Foreskin keratinocyte (primary cell): ENCODE measurements at places on chromosomes 11 and 22.
A peak's percentile ranks its signal among the peaks of the same experiment; 100 is the strongest.

DNA sequence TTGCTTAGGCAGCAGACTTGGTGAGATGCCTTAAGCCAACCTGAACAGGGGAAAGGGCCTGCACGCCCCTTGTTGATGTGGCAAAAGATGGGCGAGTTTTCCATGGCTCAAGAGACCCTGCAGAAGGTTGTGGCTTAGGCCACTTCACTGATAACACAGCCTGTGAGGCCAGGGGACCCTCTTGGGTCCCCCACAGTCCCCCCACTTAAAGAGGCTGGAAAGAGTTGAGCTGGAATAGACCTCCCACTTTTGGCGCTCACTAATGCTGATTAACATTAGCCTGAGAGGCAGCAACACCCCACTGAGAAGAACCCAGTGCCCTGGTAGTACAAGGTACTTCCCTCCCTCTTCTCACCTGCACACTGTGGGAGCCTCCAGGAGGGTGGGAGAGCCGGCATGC, 107.5 kb downstream of the TRIM29 start:
- no peak for DNase-seq

DNA sequence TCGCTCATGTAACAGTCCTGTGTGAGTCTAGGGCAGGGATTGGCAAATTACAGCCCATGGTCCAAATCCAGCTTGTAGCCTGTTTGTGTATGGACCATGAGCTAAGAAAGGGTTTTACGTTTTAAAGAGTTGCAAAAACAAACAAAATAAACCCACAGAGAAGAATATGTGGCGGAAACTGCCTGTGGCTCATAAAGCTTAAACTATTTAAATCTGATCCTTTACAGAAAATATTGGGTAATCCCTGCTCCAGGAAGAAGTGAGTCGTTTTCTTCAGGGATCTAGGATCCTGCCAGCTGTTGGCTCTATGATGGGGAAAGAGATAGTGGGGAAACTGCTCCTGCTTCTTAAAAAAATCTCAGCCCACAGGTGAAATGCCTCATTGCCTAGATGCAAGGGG, 3.4 kb upstream of the OR6Q1 start:
- DNase-seq, result no peak

GRCh38 chr11:90803366-90803765, 580.5 kb upstream of the CHORDC1 start:
- peak; percentile 78 for DNase-seq

GRCh38 chr22:21020802-21021429, 6.0 kb downstream of the P2RX6 start:
- DNase-seq, result no peak

DNA sequence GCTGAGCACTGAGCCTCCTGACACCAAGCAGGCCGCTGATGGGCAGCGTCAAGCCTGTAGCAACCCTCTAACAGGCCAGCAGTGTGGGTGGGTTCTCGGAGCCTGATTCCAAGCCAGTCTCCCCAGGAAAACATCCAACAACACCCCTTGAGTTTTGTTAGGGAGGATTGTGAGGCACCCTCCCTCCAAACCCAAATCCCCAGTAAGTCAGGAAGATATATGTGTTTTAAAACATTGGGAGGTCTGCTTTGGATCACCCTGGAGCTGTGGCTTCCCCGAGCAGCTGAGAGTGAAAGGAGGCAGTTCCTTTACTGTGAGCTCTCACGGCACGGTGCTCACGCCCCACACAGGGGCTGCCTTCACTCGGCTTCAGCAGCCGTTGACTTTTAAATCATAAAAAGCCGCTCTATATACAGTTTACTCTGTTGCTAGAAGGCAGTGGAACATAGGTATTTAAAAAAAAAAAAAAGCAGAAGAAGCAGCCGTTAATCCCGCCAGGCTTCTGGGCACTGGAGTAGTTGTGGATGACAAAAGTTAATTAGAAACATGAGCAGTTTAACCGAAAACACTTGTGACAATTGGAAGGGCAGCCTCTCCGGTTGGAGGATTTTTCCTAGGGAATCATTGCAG, 218.6 kb downstream of the NAV2 start:
- no peak for DNase-seq

DNA sequence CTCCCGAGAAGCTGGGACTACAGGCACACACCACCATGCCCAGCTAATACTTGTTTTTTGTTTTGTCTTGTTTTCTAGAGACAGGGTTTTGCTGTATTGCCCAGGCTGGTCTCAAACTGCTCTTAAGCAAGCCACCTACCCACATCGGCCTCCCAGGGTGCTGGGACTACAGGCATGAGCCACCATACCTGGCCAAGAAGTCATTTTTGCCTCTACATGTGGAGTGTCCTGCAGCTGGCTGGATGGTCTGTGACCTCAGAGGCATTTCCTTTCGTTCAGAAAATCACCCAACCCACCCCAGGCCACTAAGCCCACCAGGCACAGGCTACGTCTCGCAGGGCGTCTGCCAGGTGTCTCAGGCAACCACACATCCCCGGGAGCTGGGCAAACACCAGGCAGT, 12.8 kb downstream of the SHANK2 start:
- DNase-seq, result no peak

- no peak for DNase-seq
Measured at GRCh38 chr11:74627381-74627780, 35.0 kb downstream of the POLD3 start.

DNA sequence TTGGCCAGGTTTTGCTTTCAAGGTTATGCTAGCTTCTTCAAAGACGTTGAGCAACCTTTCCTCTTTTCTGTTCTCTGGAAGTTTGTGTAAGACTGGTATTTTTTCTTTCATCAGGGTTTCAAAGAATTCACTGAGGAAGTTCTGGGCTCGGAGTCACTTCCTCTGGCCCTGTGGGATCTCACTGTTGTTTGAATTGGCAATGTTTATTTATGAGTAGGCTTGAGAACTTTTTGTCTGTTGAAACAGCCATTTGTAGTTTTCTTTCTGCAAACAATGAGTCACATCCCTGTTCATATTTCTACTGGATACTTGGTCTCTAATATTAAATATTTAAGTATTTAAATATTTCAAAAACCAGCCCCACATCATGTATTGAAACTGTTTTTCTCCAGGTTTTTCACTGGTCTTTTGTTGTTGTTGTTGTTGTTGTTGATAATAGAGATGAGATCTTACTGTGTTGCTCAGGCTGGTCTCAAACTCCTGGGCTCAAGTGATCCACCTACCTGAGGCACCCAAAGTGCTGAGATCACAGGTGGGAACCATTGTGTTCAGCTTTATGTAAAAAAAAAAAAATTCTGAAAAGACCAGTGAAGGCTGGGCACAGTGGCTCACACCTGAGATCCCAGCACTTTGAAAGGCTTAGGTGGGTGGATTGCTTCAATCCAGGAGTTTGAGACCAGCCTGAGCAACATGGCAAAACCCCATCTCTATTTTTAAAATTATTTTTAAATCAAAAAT, 26.9 kb downstream of the SUSD2 start:
- DNase-seq, result peak; percentile 97

DNA sequence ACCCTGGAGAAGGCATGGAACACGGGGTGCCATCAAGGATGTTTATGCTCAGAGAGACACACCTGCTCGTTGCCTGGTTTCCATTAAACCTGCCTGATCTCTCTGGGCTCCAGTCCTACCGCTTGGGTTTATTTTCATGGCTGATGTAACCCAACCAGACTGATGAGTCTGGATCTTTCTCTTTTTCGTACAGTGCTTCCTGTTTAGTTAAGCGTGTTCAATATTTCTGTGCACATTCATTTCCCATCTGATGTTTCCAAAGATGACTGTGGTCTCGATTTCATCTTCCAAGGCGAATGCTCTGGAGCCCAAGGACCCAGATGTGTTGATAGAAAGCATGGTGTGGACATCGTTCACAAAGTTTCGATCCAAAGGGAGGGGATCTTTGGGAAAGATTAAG, 84.3 kb downstream of the SNX19 start:
- DNase-seq, result no peak

DNA sequence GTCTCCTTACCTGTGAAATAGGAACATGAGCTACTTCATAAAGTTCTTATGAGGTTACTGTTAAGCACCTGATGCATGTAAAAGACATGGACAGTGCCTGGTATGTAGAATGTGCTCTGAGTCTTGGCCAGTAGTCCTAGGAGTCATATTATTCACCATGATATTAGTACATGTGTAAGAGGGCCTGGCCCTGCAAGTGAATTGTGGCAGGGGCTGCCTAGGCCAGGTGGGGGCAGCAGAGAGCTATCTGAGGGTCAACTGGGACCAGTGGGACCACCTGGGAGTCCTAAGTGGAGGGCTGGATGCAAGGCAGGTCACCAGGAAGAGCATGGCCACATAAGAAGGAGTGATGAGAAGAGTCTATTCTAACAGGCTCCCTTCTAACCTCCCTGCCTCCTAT, 529.5 kb downstream of the SOX6 start:
- DNase-seq, result no peak

DNA sequence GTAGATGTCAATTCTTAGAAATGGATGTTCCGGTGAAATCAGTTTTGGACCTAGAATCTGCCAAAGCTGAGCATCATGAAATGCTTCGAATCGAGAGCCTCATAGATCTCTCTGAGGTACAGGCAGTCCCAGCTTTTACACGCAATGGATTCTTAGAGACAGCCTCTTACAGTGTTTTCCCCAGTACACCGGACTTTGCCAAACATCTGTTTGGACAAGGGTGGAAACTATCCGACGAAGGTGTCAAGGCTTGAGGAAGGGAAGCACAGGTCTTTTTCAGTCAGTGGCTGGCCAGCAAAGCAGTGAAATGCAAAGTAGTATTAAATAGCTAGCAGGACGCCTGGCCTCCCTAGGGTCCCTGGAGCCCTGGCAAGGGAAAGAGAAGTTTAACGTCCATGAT, 4.9 kb downstream of the GRK3 start:
- DNase-seq, result no peak

DNA sequence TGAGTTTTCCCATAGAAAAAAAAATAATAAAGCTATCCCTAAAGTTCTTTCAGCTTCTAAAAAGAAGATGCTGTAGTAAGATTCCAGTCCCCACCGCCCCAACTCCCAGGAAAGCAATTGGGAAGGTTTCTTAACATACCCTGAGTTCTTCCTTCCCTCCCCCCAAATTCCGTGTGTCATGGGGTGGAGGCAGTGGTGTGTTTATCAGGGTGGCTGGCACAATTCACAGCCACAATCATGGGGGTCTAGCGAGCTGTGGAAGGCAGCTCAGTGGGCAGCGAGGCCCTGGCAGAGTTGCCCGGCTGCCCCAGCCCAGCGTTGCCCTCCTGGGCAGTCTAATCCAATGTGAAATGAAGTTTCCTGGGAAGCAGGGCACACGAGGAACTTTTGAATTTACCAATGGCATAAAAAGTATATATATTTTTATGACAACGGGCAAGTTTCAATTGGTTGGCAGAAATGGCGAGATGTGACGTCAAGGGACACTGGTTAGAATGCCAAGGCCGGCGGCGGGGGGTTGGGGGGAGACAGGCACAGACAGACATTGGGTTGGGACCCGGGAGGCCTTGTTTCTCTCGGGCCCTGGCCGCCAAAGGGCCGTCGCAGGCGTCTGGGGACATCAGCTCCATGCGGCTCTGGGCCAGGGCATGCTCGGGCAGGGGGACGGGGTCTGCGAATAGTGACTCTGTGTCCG, 80.7 kb upstream of the PPARA start:
- DNase-seq, result peak; percentile 89
